ENCODE measurements at places on chromosomes 4 and X.

GRCh38 chr4:37358748-37359147 lies 114.2 kb downstream of the NWD2 start:
- no peak for DNase-seq

DNA sequence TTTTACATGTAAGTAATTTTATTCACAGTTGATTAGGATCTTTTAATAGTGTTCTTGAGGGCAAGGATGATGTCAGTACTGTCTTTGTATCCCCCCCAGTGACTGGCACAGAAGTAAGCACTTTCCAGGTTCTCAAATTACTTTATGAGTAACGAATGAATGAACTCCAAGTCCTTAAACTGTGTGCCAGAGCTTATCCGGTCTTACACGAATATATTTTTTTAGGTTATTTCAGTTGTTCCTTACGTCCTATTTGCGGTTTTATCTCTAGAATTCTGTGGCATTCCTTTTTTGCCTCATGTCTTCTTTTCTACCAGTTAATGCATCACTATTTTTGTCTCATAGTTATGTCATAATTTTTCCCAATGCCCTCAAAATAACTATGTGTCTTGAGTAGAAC lies 106.9 kb upstream of the MID1IP1 start:
- peak; percentile 13 for DNase-seq

DNA sequence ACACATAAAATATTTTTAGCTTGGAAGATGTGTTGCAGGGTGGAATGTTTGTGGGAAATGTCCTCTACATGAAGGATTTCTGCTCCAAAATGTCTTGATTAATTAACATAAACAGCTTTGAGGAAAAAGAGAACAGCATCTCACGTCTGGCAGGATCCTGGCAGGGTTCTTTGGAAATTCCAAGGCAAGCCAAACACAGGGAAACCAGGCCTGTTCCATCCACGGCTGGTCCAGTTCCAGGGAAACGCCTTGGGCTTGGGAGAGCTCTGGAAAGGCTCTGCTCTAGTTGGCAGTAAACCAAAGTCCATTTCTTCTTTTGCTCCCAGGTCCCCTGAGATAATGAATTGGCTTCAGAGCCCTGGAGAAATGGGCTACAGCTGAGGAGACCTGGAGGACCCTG lies 42.4 kb upstream of the GAB1 start:
- peak; percentile 84 for DNase-seq

DNA sequence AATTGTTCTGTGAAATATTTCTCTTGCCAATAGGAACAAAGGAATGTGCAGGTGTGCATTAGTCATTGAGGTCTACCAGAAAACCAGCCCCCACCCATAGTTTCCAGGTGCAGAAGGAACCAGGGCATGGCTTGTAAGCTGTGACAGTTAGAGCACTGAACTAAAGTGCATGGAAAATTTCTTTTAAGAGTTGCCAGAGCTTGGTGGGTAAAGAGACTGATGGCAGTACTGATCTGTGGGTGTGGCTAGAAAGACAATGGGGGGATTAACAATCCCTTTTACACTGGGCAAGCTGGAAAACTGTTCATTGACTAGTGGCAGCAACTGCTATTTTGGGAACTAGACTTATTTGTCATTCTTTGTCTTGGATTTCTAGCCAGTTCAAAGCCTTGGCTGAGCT lies 326.9 kb downstream of the PCDH19 start:
- DNase-seq, result no peak

GRCh38 chr4:25756503-25756902 lies 100.9 kb downstream of the SLC34A2 start:
- DNase-seq, result peak; percentile 16

DNA sequence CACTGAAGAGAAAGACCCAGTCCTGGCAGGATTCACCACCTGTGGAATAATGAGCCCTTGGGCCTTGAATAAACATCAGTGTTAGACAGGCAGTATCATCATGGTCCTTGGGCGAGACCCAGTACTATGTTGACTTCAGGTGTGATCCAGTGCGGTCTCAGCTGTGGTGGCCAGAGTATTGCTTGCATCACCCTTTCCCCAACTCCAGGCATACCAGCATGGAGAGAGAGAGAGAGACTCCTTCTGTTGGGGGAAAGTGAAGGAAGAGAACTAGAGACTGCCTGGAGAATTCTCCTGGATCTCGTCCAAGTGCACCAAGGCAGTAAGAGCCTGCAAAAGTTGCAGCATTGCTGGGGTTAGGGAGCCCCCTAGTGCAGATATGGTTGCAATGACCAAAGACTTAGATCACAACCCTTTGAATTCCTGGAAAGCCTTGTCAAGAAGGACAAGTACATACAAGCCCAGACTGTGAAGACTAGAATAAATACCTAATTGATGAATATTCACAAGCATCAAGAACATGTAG lies 61.1 kb upstream of the VAMP7 start:
- DNase-seq, result peak; percentile 79

- DNase-seq, result peak; percentile 93
These were observed 18.9 kb downstream of the TMPRSS11E start for GRCh38 chr4:68466185-68466584.

- DNase-seq, result no peak
These were observed 121.2 kb downstream of the VEGFC start for GRCh38 chr4:176671532-176671931.

DNA sequence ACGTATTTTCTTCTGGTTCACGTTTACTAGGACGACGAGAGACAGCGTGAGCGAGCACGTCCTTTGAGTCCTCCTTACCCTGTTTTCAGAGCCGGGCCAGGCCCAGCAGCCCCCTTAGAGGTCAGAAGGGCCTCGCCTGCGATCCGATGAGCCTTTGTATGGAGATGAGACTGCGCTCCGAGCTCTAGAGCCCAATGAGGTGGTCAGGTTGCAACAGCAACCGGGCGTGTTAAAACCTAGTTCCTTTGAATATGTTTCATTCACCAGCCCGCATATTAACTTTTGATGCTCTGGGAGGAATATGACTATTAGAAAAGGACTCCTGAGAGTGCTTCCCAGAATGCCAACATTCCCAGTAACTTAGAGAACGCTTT lies 55.6 kb upstream of the TADA2B start:
- DNase-seq, result peak; percentile 38

GRCh38 chr4:91113130-91113706 lies 986.0 kb downstream of the CCSER1 start:
- DNase-seq, result peak; percentile 52

- no peak for DNase-seq
These were observed 5.2 kb upstream of the ENAM start for GRCh38 chr4:70623323-70623722.

GRCh38 chrX:17453788-17454187 lies 78.8 kb downstream of the NHS start:
- no peak for DNase-seq

DNA sequence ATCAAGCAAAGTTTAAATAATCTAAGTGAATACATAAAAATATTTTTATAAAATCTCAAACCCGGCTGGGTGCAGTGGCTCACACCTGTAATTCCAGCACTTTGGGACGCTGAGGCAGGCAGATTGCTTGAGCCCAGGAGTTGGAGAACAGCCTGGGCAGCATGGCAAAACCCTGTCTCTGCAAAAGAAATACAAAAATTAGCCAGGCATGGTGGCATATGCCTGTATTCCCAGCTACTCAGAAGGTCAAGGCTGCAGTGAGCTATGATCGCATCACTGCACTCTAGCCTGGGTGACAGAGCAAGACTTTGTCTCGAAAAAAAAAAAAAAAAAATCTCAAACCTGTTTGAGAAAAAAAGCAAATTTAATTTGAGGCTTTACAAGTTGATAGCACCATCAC lies 96.9 kb upstream of the GPR34 start:
- DNase-seq, result no peak

DNA sequence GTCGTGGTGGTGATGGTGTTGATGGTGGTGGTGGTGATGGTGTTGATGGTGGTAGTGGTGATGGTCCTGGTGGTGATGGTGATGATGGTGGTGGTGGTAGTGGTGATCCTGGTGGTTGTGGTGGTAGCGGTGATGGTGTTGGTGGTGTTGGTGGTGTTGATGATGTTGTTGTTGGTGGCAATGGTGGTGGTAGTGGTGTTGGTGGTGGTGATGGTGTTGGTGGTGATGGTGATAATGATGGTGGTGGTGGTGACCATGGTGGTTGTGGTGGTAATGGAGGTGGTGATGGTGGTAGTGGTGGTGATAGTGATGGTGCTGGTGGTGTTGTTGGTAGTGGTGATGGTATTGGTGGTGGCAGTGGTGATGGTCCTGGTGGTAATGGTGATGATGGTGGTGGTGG lies 49.1 kb downstream of the TLR10 start:
- DNase-seq, result no peak

- peak; percentile 46 for DNase-seq
These were observed 130.6 kb upstream of the GLRA2 start for GRCh38 chrX:14398725-14399124.

DNA sequence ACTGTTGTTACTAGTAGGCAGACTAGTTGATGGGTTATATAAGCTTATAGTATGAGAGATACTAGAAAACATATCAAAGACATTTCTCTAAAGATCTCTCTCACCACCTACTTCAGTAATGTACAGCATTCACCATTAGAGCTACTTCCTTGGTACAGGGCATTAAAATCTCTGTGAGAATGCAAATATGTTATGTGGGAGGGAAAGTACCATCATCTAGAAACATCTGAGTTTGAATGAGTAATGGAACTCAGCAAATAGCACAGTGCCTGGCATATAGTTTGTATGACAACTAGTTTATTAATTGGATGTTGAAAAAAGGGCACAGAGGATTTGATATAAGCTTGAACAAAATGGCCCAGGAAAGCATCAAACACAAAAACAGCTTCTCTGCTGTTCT lies 211.1 kb downstream of the GLUD2 start:
- DNase-seq, result no peak

- peak; percentile 77 for DNase-seq
These were observed 105.7 kb upstream of the PDLIM3 start for GRCh38 chr4:185640811-185641675.

- DNase-seq, result no peak
These were observed 22.9 kb upstream of the CLGN start for GRCh38 chr4:140450352-140450751.

DNA sequence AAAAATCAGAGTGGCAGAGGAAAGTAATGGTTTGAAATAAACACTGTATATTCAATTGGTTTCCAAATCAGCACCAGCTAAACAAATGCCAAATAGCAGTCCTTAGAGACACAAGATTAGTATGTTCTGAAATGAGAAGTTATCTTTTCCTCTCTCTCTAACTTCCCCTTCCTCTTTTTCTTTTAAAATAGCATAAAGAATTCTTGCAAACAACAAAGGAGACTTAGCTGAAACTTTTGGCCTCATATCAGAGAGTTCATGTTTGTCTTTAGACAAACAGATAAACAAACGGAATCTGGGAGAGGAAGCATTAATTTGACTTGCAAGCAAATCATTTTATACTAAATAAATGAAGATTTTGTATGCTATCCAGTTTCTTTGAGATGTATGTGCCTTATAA lies 399.0 kb downstream of the GBA3 start:
- DNase-seq, result no peak

- peak; percentile 54 for DNase-seq
These were observed 92.4 kb upstream of the SMIM10 start for GRCh38 chrX:134898440-134898839.

DNA sequence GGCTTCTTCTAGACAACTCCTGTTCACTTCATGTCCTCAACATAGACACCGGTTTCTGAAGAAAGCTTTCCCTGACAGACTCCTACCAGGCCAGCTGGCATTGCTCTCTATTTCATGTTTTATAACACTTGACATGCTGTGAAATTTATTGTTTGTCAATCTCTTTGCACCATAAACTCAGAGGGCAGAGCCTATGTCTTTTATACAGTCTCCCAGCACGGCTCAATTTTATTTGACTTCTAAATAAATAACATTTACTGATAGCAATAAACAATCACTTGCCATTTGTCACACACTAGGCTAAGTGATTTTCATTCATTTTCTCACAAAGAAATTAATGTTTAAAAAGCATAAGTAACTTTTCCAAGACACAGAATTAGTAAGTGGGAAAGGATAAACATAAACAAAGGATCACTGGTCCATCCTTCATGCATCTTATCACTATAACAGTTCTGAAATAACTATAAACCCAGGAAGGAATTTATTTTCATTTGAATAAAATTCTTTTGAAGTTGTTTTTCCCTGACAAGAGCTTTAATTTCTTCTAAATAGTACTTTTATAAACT lies 577.6 kb downstream of the TECRL start:
- DNase-seq, result no peak

GRCh38 chr4:165398570-165398969 lies 19.8 kb downstream of the CPE start:
- peak; percentile 73 for DNase-seq

- DNase-seq, result no peak
These were observed 4.3 kb downstream of the GIMD1 start for GRCh38 chr4:106364282-106364681.

- no peak for DNase-seq
These were observed 14.2 kb upstream of the CCDC149 start for GRCh38 chr4:24927049-24927448.

DNA sequence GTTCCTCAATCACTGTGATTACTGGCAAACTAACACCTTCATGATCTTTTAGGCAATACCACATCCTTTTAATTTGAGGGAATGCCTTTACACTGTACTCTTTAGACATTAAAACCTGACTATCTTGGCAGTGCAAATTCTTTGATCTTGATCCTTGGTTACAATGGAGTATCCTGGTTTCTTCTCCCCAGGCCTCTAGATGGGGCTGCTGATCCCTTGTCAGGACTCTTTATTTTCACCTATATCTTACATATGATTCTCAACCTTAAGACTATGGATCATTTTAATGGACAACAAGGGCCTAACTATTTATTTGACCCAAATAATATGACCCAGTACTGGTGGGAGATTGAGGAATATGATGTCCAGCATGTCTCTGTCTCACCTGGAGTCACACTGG lies 1005.5 kb upstream of the INTU start:
- peak; percentile 10 for DNase-seq

- DNase-seq, result no peak
These were observed 466.1 kb downstream of the ADGRL3 start for GRCh38 chr4:61666244-61666643.

DNA sequence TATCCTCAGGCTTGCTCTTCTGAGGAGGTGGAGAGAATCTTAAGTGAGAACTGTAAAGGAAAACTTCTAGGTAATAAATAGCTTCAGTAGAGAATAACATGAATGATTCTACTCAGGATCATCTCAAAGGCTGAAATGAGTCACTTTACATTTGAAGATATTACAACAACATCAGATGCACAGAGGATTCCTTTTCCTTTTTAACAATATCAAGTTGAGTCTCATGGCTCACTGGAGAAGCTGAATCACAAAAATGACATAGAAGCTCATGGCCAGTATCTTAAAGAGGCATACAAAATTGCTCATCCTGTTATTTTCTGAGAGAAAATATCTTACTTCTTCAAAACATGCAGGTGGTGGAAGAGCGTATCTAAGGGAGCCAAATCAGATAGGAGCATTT lies 72.5 kb upstream of the EMCN start:
- DNase-seq, result no peak

DNA sequence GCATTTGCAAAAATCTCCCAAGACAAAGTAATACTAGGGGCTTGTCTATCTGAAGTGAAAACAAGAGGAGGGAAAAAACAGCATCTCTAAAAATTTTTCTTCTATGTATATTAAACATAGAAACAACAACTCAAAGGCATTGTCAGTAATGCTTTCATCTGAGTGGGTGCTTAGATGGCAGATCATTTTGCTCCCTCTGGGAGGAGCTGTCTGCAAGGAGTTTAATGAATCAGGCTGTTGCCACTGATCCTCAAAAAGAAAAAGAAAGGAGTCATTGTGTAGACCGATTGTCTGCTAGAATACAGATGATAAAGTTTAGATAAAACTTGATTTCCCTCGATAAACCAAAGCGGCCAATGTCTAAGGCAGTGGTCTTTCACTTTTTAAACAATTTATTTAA lies 49.7 kb upstream of the KLHL8 start:
- DNase-seq, result peak; percentile 70

All from fibroblast of lung (primary cell).